ENCODE measurements at places on chromosomes 12 and 14. TPM values are rescaled to one million over a fixed set of nuclear protein-coding genes. Genes with fewer than 3 reads are reported as not detected.

Gene LRRC43
- 1.1 TPM for total RNA-seq

Gene SSTR1
- total RNA-seq, result not detected

Gene SERPINA3
- not detected for total RNA-seq

Gene C12orf54
- total RNA-seq, result not detected

GRCh38 chr14:80605536-80605935, 336.0 kb downstream of the CEP128 start:
- DNase-seq, result no peak

- no peak for DNase-seq
Measured at GRCh38 chr12:106417926-106418910, 60.7 kb downstream of the POLR3B start.

GRCh38 chr12:31201382-31201781, 124.6 kb downstream of the SINHCAF start:
- no peak for DNase-seq

DNA sequence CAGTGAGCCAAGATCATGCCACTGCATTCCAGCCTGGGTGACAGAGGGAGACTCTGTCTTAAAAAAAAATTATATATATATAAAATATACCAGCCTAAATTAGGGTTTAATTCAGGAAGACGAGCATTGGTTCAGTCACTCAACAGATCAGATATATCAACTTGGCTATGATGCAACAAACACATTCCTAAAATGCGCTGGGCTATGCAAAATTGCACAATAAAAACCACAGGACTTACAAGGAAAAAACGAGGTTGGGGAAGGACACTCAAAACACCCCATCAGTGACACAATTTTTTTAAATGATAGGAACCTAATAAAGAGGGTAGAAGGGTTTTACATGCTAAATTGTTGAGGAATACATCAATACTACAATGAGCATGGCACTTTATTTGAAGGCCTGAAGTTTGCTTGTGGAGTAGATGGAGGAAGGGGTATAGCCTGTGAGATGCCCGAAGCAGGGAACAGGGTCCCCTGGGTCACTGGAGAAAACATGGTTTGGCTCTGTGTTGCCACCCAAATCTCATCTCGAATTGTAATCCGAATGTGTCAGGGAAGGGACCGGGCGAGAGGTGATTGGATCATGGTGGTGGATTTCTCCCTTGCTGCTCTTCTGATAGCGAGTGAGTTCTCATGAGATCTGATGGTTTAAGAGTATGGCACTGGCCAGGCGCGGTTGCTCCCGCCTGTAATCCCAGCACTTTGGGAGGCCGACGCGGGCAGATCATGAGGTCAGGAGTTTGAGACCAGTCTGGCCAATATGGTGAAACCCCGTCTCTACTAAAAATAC, 71.2 kb downstream of the TNFAIP2 start:
- no peak for DNase-seq

DNA sequence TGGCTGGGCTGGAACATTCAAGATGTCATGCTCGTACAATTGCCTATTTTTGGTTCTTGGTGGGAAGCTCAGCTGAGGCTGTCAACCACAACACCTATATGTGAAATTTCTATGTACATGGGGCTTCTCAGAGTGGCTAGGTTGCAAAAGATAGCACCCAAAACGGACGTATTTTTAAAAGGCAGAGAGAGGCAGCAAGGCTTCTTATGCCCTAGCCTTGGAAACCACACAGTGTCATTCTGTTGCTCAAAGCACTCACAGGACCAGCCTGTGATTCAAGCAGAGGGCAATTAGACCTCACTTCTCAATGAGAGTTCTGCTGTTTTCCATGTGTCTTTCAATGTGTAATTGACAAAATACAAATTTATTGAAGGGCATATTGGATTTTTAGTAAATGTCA, 134.0 kb downstream of the GXYLT1 start:
- DNase-seq, result no peak

DNA sequence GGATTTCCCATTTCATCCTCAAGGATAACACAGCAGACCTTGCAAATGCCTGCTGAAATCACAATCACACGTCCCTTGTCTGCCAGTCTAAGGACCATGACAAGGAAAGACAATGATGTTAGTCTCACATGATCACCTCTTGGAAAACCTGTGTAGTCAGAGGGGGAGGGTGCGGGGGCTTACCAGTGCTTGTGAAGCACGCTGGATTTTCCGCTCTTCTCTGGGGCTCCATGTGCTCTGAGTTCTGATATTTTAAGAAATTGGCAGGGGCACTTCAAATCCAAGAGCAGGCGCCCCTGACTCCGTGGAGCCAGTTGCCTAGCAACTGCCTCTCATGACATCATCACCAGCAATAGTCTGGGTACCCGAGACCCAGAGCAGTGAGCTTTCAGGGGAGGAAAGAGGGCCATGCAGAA, 200.9 kb upstream of the C14orf180 start:
- DNase-seq, result no peak

Data from natural killer cell treated with Interleukin-12 subunit alpha and Interleukin-12 subunit beta and Interleukin-15 and Interleukin-18, amount 100 ng/mL, for 72 hours (primary cell).